ENCODE measurements at places on chromosomes 5 and 9. TPM values are rescaled to one million over a fixed set of nuclear protein-coding genes. Genes with fewer than 3 reads are reported as not detected.
A peak's percentile ranks its signal among the peaks of the same experiment; 100 is the strongest.

GRCh38 chr5:43674536-43674935, 71.6 kb downstream of the NNT start:
- no peak for DNase-seq

DNA sequence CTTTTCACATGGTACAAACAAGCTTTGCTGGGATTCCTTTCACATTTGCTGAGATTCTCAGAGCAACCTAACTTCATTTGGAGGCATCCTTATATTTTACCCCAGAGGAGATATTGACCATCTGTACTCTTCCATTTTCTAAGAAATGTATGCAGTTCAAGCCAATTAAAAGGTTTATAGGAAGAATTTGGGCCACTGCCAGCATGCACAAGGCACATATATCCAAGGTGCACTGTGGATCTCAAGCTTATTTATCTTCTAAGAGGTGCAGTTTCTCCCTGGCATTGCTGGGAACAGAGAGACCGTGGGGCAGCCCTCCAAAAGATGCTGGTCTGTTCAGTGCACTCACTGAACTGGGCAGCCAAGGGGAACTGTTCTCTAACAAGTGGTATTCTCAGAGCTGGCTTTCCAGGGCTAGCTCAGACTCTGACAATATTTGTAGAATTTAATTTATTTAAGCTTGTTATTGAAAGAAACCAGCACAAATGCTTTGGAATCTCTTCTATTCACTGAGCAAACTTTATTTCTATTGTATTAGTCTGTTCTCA, 213.3 kb downstream of the TENT4A start:
- DNase-seq, result no peak

GRCh38 chr5:95907067-95907705, 54.5 kb downstream of the ELL2 start:
- no peak for DNase-seq

GRCh38 chr9:81499021-81499454, 190.3 kb downstream of the TLE1 start:
- peak; percentile 68 for DNase-seq

DNA sequence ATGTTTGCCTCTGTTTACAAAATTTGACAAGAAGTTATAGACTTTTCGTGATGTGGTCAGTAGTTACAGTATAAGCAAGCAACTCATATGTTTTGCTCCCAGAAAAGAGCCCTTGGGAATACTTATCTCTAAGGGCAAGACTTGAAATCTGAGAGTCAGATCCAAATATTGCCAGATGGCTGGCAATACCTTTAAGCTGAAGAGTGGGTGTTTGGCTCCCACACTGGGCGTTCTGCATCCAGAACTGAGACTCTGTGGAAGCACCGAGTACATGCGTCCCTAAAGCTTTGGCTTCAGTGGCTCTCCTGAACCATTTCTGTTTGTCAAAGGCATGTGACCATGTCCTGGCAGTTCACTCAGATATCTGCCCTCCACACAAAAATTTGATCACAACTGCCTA, 194.1 kb downstream of the DCP2 start:
- DNase-seq, result no peak

DNA sequence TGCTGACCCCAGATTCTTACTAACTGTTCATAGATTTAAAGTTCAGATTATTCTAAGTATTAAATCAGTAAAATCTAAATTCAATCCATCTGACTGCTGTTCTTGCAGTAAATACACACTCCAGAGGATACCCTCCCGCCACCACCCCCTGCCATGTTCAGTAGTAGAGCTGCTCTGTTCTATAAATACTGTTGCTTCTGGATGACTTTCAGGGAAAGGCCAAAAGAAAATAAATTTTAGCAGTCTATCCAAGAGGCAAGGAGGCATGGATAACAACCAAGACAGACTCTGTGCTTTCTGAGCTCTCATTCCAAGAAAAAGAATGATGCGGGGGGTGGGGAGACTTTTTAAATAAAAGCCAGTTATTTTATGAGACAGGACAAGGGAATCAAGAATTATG, 115.1 kb downstream of the ADAMTS6 start:
- DNase-seq, result no peak

DNA sequence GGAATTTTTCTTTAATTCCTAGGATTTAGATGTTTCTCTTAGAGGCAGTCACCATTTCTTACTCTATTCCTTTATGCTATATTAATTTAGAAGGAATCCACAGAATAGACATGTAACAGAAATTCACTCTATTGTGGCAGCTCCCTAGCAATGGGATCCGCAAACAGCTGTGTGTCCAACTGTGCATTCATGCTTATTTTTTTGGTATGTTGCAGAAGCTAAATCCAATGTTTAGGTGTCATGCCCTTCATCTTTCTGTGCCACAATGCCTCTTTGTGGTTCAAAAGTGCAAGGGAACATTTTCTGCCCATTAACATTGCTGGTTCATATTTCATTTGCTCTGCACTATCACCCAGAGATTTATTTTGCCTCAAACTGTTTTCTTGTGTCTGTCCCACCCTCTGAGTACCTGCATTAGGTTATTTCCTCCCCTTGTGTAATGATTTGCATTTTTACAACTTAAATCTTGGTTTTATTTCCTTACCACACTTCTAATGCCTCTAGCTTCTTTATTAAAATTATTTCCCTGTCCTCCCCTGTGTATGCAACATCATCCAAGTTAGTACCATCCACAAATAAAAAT, 816.5 kb downstream of the EFNA5 start:
- no peak for DNase-seq

DNA sequence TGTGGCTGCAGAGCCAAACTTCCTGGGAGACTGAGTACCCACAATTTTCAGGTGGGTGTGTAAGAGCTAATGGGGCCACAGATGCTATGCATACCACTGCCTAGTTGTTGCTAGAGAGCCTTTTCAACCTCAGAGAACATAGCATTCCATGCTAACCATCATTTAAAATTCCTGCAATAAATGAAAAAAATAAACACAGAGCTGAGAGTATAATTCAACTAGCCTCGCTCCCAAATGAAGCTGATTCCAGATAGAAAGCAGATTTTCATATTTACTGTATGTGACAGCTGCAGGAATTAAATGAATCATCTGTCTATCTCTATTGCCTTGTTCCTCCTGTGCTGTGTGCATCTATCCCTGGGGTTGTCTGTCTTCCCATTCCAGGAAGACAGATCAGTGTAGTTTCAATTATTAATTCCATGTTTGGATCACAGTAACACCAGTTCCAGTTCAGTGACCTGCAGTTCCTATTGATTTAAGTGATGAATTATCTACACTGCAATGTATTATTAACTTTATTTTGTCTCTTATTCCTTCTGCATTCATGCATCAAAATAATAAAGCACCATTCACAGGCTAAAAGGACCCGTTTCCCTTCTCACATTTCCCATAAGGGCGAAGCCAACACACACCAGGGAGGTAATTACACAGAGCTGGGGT, 324.5 kb downstream of the SLIT3 start:
- DNase-seq, result no peak

DNA sequence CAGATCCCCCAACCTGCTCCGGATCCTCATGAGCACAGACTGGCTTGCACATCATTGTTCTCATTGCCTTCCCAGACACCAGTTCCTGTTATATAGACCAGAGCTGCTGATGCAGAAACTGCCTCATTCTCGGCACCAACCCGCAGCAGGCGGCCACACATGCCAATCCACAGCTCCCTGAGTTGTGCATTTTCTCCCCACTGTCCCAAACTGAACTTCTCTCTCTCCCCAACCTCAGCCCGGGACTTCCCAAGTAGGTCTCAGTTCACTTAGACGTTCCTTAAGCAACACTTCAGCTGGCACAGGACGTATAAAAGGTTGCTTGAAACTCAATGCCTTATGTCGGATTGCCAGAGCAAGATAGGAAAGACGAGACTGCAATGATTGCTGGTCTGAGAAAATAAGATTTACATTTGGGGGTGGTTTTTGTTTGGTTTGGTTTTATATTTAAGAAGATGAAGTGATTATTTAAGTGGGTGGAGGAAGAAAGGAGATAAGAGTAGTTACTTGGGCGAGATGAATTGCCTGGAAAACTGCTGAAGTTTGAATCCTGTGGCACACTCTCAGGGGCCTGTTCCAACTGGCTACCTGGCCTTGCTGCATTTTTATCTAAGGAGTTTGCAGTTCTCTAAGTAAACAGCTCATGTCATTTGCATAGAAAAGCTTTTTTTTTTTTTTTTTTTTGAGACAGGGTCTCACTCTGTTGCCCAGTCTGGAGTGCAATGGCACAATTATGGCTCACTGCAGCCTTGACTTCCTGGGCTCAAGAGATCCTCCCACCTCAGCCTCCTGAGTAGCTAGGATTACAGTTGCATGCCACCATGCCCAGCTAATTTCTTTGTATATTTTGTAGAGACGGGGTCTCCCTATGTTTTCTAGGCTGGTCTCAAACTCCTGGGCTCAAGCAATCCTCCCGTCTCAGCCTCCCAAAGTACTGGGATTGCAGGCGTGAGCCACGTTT, 155.4 kb downstream of the GOLPH3 start:
- no peak for DNase-seq

DNA sequence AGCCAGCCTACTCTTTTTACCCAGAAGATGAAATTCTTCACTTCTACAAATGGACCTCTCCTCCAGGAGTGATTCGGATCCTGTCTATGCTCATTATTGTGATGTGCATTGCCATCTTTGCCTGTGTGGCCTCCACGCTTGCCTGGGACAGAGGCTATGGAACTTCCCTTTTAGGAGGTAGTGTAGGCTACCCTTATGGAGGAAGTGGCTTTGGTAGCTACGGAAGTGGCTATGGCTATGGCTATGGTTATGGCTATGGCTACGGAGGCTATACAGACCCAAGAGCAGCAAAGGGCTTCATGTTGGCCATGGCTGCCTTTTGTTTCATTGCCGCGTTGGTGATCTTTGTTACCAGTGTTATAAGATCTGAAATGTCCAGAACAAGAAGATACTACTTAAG, 16.6 kb downstream of the OCLN start:
- no peak for DNase-seq

- no peak for DNase-seq
Measured at GRCh38 chr5:66848749-66849641, 252.8 kb downstream of the MAST4 start.

- no peak for DNase-seq
Measured at GRCh38 chr5:38615981-38616451, 59.6 kb upstream of the LIFR start.

GRCh38 chr5:117732264-117732663, 1157.6 kb upstream of the SEMA6A start:
- no peak for DNase-seq

DNA sequence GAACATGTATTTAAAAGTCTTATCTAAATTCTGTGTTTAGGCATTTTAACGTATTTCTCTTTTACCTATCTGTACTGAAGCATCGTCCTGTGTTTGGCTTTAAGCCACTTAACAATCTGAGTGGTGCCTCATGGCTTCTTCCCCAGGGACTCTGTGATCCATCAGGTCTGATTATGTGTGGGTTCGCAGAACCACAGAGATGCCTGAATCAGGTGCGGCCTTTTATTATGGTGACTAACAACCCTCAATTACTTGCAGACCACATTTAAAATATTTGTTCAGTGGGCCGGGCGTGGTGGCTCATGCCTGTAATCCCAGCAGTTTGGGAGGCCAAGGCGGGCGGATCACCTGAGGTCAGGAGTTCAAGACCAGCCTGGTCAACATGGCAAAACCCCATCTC, 39.6 kb upstream of the SAP30L start:
- no peak for DNase-seq

DNA sequence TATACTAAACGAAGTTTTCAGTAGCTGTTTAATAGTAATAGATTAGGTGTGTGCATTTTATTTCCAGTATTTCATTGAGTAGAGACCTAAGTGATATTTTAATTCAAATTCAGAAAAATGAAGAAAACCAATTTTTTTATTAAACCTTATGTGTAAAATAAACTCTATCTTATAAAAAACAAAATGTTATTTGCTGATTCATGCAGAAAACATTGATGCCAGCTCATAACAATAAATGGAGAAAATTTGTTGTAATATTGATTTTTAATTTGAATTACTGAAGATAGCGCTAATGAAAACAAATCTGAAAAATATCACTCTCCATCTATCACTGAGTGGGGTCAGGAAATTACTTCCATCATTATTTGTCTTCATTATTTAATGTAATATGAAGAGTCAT, 1177.8 kb upstream of the SEMA6A start:
- no peak for DNase-seq

Gene C5orf52
- total RNA-seq, result not detected

Gene DAB2IP
- 50.4 TPM for total RNA-seq

Gene ARID3C
- total RNA-seq, result 0.66 TPM

Gene GKAP1
- total RNA-seq, result 5.7 TPM

Gene TLX3
- total RNA-seq, result not detected
